ENCODE measurements at places on chromosomes 13 and 19.

- DNase-seq, result no peak
Observed at GRCh38 chr19:6886277-6886897, 992 bp upstream of the ADGRE1 start.

GRCh38 chr19:1076951-1077350 lies 10.0 kb downstream of the ARHGAP45 start:
- DNase-seq, result no peak

GRCh38 chr19:802498-803098 lies 5.3 kb downstream of the PTBP1 start:
- DNase-seq, result no peak

DNA sequence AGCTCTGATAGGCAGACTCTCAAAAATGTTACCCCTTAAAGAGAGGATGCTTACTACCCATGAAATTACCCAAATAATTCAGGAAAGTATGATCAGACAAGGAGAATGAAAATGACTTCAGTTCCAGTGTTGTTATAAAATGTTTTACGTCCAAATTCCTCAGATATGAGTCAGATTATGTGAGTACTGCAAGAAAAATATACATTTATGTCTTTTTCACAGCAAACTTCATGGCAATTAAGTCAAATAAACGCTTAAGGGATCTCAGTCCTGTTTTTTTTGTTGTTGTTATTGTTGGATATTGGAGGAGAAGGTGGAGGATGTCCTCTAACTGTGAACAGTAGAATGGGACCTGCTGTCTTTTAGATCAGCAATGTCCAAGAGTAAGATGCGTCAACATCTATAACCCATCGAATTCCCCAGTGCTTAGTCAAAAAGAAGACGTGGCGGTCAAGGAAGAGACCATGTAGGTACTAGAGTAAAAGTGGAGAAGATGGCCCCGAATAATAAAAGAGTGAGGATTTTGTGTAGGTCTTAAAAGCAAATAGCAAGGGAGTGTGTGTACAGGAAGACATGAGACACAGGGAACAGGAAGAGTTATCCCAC lies 215.4 kb upstream of the IRS2 start:
- DNase-seq, result no peak

- no peak for DNase-seq
Observed at GRCh38 chr13:99429670-99430069, 71.6 kb upstream of the TM9SF2 start.

DNA sequence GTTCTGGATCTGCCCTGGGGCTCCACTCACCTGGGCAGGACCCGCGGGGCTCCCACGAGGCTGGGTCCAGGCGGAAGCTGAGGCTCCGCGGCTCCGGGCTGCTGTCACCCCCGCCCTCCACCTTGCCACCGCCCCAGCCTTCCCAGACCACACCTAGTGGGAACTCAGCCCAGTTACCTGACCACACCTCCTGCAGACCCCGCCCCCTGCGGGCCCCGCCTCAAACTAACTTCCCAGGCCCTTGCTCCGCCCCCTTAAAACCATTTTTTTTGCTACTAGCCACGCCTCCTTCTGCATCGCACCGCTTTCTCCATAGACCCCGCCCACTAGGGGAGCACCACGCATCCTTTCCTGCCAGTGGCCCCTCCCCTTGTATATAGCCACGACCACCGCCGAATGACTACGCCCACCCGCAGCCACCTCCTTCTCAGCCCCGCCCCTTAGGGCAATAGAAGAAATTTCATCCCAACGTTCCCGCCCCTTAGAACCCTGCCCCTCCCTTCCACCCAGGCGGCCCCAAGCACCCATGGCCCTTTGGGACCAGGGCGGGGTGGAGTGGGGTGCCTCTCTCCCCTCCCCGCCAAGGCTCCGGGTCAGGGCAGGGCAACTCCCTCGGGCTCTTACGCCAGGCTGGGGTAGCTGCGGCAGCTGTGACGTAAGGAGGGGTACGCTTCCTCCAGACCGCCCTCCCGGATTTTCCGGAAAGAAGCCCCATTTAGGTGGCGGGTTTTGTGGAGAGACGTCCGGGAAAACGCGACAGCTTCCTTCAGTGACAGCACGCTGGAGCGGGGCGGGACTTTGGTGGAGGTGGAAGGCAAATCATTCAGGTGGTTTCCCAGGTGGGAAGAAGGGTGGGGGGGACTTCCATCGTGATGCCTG lies at the start of gene SH2D3A:
SH2D3A (minus strand) TSS at position 79 of the 879 bp plus-strand sequence. CDS start 3,687 bp downstream, outside the sequence.
- peak; percentile 33 for DNase-seq

DNA sequence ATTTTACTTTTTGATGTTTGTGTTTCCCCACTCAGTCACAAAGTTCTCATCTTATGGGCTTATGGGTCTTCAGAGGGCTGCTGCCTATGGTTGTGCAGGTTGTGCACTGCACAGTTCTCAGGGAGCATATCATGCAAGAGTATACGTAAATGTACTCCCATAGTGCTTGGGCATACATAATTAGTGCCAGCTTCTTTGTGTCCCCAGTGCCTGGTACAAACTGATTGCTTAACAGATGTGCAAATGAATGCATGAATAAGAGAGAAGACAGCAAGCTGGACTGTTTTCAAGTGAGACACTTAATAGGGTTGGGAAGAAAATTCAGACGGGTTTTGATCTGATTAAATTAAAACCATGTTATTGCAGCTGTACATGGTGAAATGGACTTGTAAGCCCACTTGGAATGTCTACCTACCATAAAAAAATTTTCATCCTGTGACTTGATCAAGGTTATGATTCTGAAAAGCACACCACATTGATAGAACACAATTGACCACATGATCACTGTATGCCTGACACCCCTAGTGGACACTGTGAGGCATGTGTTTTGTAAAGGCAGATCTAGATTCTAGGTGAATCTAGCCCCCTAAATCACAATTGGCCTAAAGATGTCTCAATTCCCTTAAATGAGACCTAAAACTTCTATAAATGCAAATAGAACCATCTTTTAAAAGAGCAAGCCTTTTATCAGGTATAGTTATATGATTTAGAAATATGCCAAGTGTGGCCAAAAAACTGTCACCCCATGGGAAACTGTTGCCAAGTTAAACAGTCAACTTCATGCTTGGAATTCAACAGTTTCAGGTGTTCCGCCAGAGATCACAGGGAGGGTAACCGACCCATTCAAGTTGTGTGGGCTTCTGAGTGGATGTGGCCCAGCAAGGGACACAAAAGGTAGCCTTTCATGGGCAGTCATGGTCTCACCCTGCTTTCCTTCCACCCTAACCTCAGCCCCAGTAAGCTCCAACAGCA lies 27.9 kb downstream of the FAM124A start:
- no peak for DNase-seq

DNA sequence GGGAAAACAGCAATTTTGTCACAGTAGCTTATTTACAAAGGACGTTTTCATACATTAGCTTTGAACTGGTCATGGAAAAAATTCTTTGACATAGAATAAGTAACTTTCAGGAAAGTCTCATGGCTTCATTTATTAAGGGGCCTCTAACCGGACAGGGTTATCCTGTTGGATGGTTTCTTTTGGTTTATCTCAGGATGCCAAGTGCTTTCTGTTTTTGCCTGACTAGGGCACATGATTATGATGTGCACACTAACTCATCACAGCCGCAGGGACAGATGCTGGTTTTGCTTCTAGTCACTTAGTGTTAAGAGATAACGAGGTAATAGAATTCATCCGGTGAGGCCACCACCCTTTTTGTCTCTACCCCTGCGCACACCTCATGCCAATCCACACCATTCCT lies 53.0 kb downstream of the TGDS start:
- DNase-seq, result no peak
